Panc1 (cell line): ENCODE measurements at places on chromosomes 4 and X.

- no peak overlapping the region for H3K4me3 ChIP-seq
- no peaks in the 10 kb centered on the region for H3K36me3 ChIP-seq
- H3K4me1 ChIP-seq: no peaks in the 10 kb centered on the region
- H3K27me3 ChIP-seq: no peaks in the 10 kb centered on the region
These were observed 4.0 kb downstream of the MAGEB2 start for GRCh38 chrX:30219372-30219771.

DNA sequence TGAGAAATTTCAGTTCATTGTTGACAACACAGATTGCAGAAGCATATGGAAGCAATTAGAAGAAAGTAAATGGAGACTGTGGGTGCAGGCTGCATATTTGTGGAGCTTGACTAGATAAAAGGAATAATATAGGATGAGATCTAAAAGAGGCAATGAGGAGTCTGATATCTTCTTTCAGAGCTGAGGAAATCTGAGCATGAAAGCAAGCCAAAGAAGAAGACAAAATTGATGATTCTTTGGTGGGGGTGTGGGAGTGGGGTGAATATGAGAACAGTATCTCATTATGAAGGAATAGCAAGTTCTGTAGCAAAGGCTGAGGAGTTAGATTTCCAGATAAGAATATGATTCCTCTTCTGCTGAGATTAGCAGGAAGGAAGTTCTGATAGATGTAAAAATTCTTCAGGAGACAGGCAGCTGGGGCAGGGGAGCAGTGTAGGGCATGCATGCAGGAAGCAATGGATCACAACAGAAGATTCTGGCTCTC is 6.1 kb upstream of the PDHA2 start:
- no peak for DNase-seq
- no peaks in the 10 kb centered on the region for H3K4me1 ChIP-seq
- no peaks in the 10 kb centered on the region for H3K27me3 ChIP-seq
- H3K27ac ChIP-seq: no peak overlapping the region

GRCh38 chrX:120316587-120317283 is 5.5 kb upstream of the TMEM255A start:
- H3K27me3 ChIP-seq: peaks cover 31% of the 10 kb centered on the region
- H3K36me3 ChIP-seq: no peaks in the 10 kb centered on the region
- H3K4me3 ChIP-seq: no peak overlapping the region
- no peak for DNase-seq
- H3K27ac ChIP-seq: no peak overlapping the region

- no peak for DNase-seq
- H3K27ac ChIP-seq: no peak overlapping the region
- no peaks in the 10 kb centered on the region for H3K36me3 ChIP-seq
- no peaks in the 10 kb centered on the region for H3K27me3 ChIP-seq
These were observed 179.4 kb upstream of the CASK start for GRCh38 chrX:42102586-42103282.

- H3K4me1 ChIP-seq: no peaks in the 10 kb centered on the region
- H3K4me3 ChIP-seq: no peak overlapping the region
- no peaks in the 10 kb centered on the region for H3K36me3 ChIP-seq
These were observed 75.3 kb upstream of the RAPGEF2 start for GRCh38 chr4:159027535-159027934.

- H3K4me3 ChIP-seq: no peak overlapping the region
- H3K36me3 ChIP-seq: no peaks in the 10 kb centered on the region
- no peak for DNase-seq
These were observed 32.4 kb downstream of the LRBA start for GRCh38 chr4:150982557-150983233.

GRCh38 chr4:67615119-67615518 is 56.6 kb downstream of the STAP1 start:
- no peak overlapping the region for H3K4me3 ChIP-seq
- DNase-seq: no peak
- H3K27me3 ChIP-seq: no peaks in the 10 kb centered on the region
- H3K4me1 ChIP-seq: no peaks in the 10 kb centered on the region
- peaks cover 2% of the 10 kb centered on the region; the same call in 1 of the 2 replicates for H3K36me3 ChIP-seq

DNA sequence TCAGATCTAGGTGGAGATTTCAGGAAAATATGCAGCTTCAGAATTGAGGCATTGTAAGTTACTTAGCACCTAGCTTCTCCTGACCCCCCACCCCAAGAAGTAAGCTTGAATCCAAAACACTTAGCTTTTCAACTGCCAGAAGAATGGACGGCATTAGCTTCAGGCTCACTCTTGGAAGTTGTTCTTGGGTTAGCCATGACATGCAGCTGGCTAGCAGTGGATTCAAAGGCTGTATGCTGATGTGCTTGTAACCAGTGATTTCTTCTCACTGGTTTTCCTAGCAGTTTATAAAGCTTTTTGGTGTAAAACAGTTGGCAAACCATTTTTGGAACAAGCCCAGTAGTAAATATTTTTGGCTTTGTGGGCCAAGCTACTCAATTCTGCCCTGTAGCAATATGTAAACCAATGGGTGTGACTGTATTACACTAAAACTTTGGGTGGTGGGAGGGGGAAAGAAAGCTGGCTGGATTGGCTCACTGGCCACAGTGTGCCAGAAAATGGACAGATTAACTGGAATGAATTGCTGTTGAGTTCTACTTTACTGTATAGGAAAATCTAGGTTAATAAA is 85.6 kb downstream of the SHROOM2 start:
- H3K36me3 ChIP-seq: no peaks in the 10 kb centered on the region
- no peak overlapping the region for H3K27ac ChIP-seq
- H3K27me3 ChIP-seq: no peaks in the 10 kb centered on the region
- H3K4me1 ChIP-seq: no peaks in the 10 kb centered on the region

- H3K27me3 ChIP-seq: no peaks in the 10 kb centered on the region
- no peaks in the 10 kb centered on the region for H3K4me1 ChIP-seq
- H3K36me3 ChIP-seq: no peaks in the 10 kb centered on the region
- DNase-seq: no peak
- H3K27ac ChIP-seq: no peak overlapping the region
These were observed 138.9 kb downstream of the DCAF12L2 start for GRCh38 chrX:126027229-126027628.

GRCh38 chr4:182776376-182777105 is 140.6 kb downstream of the DCTD start:
- H3K4me1 ChIP-seq: no peaks in the 10 kb centered on the region
- H3K4me3 ChIP-seq: no peak overlapping the region
- H3K27me3 ChIP-seq: no peaks in the 10 kb centered on the region

DNA sequence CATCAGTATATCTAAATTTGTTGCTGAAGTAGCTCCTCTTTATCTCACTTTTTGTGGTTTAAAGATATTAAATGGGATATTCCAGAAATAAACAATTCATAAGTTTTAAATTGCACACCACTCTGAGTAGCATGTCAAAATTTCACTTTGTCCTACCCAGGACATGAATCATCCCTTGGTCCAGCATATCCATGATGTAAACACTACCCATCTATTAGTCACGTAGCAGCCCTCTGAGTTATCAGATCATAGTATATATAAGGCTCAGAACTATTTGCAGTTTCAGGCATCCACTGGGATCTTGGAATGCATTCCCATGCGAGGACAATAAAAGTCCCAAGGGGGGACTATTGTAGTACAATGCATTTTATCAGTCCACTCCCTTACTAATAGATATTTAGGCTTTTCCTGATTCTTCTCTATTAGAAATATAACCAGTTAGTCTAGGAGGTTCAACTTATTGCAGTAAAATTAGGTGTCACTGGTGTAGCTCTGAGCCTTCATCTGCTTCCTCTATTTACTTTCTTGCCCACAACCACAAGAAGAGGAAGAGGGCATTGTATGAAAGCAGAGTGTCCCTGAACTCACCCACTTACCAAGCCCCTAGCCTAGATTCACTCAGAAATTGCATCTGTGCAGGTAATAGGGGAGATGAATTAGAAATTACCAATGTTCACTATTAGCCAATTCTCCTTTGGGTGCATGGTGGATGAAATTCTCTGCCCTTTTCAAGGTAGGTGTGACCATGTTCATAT is 409.8 kb upstream of the GALNT7 start:
- no peak overlapping the region for H3K27ac ChIP-seq
- H3K27me3 ChIP-seq: no peaks in the 10 kb centered on the region
- peak; percentile 28 for DNase-seq

DNA sequence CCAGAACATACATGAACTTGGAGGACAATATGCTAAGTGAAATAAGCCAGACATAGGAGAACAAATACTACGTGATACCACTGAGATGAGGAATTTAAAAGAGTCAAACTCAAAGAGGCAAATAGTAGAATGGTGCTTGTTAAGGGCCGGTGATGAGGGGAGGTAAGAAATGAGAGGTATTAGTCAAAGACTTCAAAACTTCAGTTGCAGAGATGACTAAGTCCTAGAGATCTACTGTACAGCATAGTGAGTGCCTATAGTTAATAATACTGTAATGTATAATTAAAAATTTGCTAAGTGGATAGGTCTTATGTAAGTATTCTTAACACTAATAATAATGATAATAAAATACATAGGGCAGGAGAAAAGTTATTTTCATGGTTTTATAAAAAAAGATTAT is 126.9 kb upstream of the VEGFC start:
- H3K4me3 ChIP-seq: no peak overlapping the region
- DNase-seq: no peak
- H3K27ac ChIP-seq: no peak overlapping the region
- H3K27me3 ChIP-seq: no peaks in the 10 kb centered on the region
- no peaks in the 10 kb centered on the region; the same call in 1 of the 2 replicates for H3K36me3 ChIP-seq

DNA sequence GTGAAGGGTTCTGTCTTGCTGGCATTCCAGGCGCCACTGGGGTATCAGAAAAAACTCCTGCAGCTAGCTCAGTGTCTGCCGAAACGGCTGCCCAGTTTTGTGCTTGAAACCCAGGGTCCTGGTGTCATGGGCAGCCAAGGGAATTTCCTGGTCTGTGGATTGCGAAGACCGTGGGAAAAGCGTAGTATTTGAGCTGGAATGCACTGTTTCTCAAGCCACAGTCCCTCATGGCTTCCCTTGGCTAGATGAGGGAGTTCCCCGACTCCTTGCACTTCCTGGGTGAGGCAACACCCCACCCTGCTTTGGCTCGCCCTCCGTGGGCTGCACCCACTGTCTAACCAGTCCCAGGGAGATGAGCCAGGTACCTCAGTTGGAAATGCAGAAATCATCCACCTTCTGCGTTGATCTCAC is 40.1 kb downstream of the NOP14 start:
- no peaks in the 10 kb centered on the region for H3K27me3 ChIP-seq
- DNase-seq: no peak
- H3K4me3 ChIP-seq: no peak overlapping the region
- no peaks in the 10 kb centered on the region for H3K4me1 ChIP-seq
- no peaks in the 10 kb centered on the region for H3K36me3 ChIP-seq

- no peak overlapping the region for H3K27ac ChIP-seq
- DNase-seq: no peak
- H3K4me3 ChIP-seq: no peak overlapping the region
- no peaks in the 10 kb centered on the region for H3K27me3 ChIP-seq
- no peaks in the 10 kb centered on the region for H3K4me1 ChIP-seq
These were observed 38.9 kb downstream of the CCNQ start for GRCh38 chrX:153560000-153560399.

DNA sequence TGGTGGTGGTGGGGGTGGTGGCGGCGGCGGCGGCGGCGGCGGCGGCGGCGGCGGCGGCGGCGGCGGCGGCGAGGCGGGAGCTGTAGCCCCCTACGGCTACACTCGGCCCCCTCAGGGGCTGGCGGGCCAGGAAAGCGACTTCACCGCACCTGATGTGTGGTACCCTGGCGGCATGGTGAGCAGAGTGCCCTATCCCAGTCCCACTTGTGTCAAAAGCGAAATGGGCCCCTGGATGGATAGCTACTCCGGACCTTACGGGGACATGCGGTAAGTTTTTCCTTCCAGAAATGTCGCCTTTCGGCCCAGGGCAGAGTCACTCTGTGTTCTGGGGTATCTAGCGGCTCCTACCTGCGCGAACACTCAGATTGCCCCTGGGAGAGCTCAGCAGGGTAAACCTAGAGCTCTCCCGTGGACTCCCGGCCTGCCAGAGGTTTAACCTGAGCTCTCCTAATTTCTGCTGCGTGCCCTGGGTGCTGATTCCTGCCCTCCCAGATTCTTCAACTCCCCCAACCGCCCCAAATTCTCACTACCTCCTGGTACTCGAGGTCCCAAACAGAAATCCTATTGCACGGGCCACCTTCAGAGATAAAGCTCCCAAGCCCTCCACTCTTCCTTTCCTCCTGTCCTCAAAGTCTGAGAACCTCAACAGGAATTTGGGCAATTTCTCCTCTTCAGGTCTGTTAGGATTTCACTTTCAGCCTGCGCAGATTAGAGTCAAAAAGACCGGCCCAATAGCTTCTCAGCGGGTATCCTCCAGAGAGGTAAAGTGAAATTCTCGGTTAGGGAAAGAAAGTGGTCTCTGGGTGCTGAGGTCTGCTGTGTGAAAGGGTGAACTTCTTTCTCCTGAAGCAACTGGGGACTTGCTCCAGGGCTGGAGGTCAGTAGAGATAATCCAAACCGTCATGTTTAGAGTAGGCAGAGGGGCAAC is 2.9 kb downstream of the AR start:
- H3K36me3 ChIP-seq: no peaks in the 10 kb centered on the region
- peaks cover 2% of the 10 kb centered on the region; the same call in 1 of the 2 replicates for H3K27me3 ChIP-seq
- H3K4me1 ChIP-seq: no peaks in the 10 kb centered on the region

GRCh38 chrX:80812176-80812575 is 2.5 kb upstream of the BRWD3 start:
- no peak overlapping the region for H3K4me3 ChIP-seq
- no peaks in the 10 kb centered on the region for H3K36me3 ChIP-seq
- no peak overlapping the region for H3K27ac ChIP-seq
- no peak for DNase-seq
- no peaks in the 10 kb centered on the region for H3K27me3 ChIP-seq
- no peaks in the 10 kb centered on the region; the same call in 1 of the 2 replicates for H3K4me1 ChIP-seq

GRCh38 chr4:36533944-36534343 is 252.5 kb downstream of the DTHD1 start:
- H3K36me3 ChIP-seq: no peaks in the 10 kb centered on the region
- DNase-seq: no peak
- H3K27me3 ChIP-seq: no peaks in the 10 kb centered on the region
- no peaks in the 10 kb centered on the region for H3K4me1 ChIP-seq

DNA sequence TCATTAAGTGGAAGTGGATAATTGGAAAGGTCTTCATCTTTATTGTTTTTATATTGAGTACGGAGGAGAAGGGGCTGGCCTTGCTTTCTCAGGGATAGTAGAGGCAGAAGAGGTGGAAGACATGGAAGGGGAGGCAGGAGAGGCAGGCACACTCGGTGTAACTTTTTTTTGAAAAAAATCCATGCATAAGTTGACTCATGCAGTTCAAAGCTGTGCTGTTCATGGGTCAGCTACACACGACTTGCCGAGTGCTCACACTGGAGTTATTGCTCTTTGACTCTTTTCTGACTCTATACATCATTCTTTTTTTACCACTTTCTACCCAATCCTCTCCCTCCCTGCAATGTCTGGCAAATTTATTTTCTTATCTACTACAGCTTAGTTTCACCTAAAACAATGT is 158.3 kb upstream of the AADAT start:
- no peaks in the 10 kb centered on the region for H3K27me3 ChIP-seq
- H3K4me1 ChIP-seq: no peaks in the 10 kb centered on the region
- H3K36me3 ChIP-seq: no peaks in the 10 kb centered on the region
- no peak overlapping the region for H3K4me3 ChIP-seq
- no peak for DNase-seq

GRCh38 chrX:112835019-112835418 is 5.6 kb downstream of the AMOT start:
- H3K4me1 ChIP-seq: no peaks in the 10 kb centered on the region
- no peak for DNase-seq
- H3K27me3 ChIP-seq: no peaks in the 10 kb centered on the region
- H3K36me3 ChIP-seq: no peaks in the 10 kb centered on the region

- no peak overlapping the region for H3K4me3 ChIP-seq
- H3K4me1 ChIP-seq: peaks cover 7% of the 10 kb centered on the region; the same call in 1 of the 2 replicates
- no peaks in the 10 kb centered on the region for H3K36me3 ChIP-seq
- no peak overlapping the region for H3K27ac ChIP-seq
- H3K27me3 ChIP-seq: no peaks in the 10 kb centered on the region
These were observed 28.1 kb upstream of the HPSE start for GRCh38 chr4:83362492-83363329.

GRCh38 chrX:155997436-155997835 is at the start of gene IL9R:
IL9R (plus strand) TSS chrX:155997696; CDS start chrX:155997760, 64 bp downstream.
- no peaks in the 10 kb centered on the region for H3K27me3 ChIP-seq
- no peaks in the 10 kb centered on the region for H3K36me3 ChIP-seq
- DNase-seq: no peak
- no peak within 1 kb of the TSS for H3K27ac ChIP-seq
